Activated CD4-positive, CD25-positive, alpha-beta regulatory T cell (primary cell): ENCODE measurements at places on chromosomes 12 and 14.

GRCh38 chr14:104268725-104269436 is 130.5 kb downstream of the KIF26A start:
- DNase-seq = no peak

GRCh38 chr12:103677341-103677740 is 90.3 kb downstream of the STAB2 start:
- DNase-seq = no peak

- no peak for DNase-seq
Observed at GRCh38 chr12:71782017-71782416, 27.4 kb downstream of the RAB21 start.

DNA sequence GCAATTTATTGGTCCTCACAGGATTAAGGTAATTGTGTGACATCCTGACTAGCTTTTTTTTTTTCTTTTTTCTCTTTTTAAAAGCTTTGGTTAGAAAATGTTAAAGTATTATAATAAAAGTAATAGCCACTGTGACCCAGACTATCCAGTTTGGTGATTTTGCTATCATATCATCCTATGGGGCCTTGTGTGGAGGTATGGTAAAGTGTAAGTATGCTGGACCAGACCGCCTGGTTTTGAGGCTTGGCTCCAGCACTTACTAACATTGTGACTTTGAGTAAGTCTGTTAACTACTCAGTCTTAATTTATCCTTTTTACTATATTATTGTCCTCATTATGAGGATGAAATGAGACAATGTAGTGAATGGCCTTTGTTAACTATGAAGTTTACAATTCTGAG is 15.5 kb downstream of the EID3 start:
- DNase-seq = no peak

DNA sequence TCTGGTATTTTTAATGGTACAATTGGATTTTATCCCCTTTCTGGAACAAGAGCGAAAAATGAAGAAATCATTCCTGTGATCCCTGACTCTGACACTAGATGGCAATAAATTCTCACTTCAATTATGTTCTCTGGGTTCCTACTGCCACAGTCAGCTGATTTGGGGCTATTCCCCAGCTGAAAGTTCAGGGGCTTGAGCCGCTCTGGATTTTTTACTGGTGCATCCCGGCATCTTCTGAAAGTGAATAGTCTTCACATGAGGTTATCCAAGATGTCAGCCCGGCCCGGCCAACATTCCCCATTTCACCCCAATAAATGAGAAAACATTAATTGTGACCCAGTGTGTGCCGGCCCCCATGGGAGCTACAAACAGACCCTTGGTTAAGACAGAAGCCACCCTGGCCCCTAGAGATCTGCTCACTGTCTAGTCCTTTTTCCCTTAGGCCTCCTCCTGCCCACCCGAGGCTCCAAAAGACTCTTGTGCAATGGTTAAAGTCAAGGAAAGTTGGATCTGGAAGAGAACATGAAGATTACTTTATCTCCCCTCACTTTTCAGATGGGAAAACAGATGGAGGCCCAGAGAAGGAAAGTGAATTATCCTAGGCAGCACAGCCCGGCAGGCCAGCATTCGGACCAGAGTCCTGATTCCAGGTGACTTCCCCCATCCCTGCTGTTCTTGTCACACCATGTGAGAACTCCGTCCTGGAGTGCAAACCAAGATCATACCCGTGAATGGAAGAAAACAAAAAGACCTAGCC is 20.8 kb downstream of the CKAP4 start:
- DNase-seq = no peak

DNA sequence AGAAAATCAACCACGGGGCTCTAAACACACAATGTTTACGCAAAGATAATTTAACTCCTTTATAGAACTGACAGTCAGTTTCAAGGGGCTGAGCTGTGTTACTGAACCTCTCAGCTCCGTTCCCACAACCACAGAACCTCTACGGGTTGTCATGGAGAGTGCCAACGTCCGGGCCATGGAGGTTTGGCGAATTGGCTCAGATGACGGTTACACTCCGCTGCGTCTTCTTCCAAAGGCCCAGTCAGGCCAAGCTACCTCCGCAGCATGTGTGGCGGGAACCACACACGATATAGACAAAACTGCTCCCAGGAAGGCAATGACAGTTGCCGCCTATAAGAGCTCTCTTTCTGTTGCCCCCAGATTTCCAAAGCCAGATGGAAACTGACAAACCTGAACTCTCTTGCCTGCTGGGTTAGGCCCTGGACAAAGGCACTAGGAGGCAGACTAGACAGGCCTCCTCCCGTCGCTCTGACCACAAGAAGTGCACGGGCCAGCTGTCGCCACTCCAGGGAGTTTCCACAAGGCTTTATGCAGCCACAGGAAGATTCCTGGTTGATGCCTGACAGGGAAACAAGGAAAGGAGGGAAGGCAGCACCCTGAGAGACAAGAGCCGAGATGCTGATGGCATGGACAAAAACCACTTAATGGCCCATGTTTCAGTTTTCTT is 30.3 kb downstream of the CCDC88C start:
- DNase-seq = no peak

DNA sequence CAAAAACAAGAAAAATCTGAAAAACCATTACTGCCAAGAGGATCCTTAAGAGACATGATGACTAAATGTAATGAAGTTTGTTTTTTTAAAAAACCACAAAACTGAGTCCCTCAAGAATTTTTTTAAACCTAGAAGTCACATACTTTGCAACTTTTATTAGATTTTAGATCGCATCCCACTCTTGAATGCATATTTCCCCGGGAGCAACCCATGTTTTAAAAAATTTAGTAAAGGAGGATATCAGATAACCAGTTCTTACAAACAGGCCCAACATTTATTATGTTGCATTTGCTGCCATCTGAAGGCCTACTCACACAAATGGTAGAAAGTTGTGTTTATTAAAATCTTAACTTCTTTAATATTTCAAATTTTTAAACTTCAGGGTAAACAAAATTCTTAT is 44.3 kb upstream of the CCT2 start:
- no peak for DNase-seq

- DNase-seq = no peak
Observed at GRCh38 chr14:57461777-57462320, 31.8 kb downstream of the CCDC198 start.

DNA sequence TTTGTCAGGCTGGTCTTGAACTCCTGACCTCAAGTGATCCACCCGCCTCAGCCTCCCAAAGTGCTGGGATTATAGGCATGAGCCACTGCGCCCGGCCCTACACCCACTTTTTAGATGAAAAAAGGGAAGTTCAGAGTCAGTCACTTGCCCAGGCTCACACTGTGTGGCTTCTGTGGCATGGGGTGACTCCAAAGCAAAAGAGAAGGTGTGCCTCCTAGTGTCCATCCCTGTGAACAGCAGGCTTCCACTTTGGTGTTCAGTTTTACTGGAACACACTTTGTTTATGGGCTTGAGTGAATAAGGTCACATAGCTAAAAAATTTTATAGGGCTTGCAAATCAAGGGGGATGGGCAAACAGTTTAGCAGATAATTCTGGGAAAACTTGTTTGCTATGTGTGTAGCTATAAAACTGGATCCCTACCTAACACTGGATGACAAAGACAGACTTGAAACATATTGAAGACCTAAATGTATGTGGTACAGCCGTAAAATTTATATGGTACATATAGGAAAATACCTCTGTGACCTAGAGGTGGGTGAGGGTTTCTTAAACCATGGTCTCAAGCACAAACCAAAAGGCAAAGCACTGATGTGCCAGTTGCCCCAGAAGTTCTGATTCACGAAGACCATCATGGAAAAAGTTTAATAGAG is 54.9 kb downstream of the EID3 start:
- peak; percentile 39 for DNase-seq

- no peak for DNase-seq
Observed at GRCh38 chr14:50784683-50785456, 46.1 kb downstream of the NIN start.

DNA sequence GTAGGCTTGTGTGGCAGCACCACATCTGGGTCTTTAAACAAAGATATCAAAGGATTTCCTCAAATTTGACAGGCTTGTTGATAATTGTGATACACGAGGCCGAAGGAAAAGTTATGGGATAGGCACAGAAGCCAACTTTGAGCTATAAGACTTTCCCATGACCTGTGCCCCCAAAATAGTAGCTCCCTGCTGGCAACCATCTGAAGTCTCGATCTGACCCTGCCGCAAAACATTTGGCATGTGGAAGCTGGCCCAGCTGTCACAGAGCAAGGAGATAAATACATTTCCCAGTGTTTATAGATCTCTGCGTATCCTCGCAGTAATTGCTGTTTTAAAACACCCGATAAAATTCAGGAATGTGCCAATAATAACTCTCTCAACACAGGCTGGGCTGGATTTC is 26.4 kb upstream of the RGS6 start:
- no peak for DNase-seq

GRCh38 chr14:104031384-104031783 is 54.1 kb upstream of the ASPG start:
- DNase-seq = no peak

DNA sequence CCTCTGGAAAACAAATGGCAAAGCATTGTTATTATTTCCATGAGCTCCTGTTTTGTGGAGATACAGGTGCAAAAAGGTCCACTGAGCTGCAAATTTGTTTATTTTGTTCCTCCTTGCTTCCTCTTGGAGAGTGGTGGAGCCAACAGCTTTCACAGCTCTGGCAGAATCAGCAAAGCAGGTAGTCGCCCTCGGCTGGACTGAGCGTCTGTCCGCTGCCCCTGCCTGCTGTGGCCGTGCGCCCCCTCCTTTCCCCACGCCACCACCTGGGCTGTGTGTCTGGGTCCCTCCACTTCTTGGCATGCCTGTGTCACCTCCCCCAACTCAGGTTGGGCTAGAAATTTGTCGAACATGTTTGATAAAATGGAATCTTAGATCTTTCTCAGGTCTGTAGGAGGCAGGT is 188.2 kb downstream of the TSPAN9 start:
- no peak for DNase-seq

- DNase-seq = no peak
Observed at GRCh38 chr14:29842228-29842627, 85.4 kb downstream of the PRKD1 start.

DNA sequence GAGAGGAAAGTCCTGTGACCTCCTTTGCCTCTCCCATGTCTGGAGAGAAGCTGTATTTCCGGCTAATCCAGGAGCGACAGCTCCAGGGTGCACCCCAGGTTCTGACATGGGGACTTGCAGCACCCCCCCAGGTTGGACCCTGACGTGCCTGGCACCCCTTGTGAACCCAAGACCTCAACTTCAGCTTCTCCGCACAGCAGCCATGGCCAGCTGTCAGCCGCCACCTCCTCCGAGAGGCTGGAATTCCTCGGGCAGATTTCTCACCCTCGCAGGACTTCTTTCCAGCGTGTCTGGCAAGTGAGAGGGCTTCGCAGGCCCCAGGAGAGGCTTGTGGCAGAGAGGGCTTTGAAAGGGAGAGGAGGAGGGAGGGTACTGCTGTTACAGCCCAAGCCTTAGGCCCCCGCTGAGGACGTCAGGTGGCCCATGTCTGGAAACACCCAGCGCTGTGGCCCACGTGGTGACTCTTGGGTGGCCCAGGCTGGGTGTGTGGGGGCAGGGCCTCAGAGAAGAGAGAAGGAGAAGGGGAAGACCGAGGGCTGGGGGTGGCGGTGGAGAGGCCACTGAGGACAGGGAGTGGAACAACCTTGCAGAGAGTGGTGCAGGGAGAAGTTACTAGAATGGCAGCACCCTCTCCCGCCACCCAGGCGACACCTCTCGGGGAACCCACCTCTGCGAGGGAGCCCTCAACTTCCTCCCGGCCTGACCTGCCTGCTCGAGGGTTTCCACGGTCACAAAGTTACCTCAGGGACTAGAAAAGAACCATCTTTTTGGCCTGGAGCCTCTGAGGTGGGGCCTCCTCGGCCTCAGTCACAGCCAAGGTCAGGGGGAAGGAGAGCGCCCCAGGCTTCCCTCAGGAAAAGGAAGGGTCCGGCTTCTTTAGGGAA is 11.7 kb upstream of the RPS6KL1 start:
- no peak for DNase-seq

DNA sequence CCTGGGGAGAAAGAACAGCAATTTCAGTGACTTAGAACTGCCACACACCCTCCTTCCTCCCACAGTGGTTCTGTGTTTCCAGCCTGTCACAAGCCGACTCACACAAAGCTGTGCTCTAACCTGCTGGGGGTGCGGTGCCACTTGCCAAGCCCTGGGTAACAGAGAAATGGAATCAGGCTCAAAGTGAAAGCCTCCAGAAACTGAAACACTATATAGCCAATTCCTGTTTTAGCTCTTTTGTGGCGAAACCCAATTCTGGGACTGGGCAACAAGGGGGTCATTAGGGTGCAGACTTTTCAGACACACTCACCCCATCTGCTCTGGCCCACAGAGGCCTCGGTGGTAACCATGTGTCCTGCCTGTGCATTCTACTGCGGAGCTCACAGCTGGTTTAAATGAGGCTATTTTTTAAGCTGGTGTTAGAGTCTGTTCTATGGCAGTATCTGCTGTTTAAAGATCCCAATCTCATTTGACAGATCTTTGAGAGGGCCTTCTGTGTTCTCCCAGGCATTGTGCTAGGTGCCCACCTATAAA is 15.2 kb upstream of the ACTR6 start:
- no peak for DNase-seq

DNA sequence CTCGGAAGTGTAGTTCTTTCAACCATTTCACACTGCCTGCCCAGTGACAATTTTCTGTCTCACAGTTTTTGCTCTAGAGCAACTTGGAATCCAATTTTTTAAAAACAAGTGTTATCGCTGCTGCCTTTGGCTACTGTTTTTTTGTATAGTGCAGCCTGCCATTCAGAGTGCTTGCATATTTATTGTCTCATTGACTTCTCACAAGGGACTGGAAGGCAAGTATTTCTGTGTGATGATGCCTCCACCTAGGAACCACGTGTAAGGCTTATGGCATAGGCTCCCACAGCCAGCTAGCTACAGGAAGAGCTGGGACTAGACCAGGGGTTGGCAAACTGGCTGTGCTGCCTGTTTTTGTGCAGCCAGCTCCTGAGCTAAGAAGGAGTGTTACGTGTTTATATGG is 903 bp downstream of the PARPBP start:
- DNase-seq = no peak
